HepG2 (cell line): ENCODE measurements at places on chromosomes 11 and 22. TPM values are rescaled to one million over a fixed set of nuclear protein-coding genes. Genes with fewer than 3 reads are reported as not detected.

DNA sequence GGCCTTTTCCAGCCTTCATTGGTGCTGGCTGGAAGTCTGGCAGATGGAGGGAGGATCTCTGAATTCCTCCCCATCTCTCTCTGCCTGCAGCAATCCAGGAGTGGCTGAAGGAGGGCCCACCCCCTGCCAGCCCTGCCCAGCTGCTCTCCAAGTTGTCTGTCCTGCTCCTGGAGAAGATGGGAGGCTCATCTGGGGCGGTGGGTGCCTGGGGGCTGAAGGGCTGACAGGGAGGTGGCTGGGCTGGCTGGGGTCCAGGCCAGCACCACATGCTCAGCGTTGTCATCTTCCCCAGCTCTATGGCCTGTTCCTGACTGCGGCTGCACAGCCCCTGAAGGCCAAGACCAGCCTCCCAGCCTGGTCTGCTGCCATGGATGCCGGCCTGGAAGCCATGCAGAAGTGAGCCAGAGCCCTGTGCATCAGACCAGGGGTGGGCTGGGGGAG is 12.2 kb downstream of the TKFC start:
- no peak for DNase-seq

GAL gene
- polyA plus RNA-seq = not detected in 2 replicates

LUZP2 gene
- polyA plus RNA-seq = not detected in 2 replicates

- peak; percentile 78 for DNase-seq
Observed at GRCh38 chr11:66388780-66389386, 17.3 kb upstream of the SLC29A2 start.

DNA sequence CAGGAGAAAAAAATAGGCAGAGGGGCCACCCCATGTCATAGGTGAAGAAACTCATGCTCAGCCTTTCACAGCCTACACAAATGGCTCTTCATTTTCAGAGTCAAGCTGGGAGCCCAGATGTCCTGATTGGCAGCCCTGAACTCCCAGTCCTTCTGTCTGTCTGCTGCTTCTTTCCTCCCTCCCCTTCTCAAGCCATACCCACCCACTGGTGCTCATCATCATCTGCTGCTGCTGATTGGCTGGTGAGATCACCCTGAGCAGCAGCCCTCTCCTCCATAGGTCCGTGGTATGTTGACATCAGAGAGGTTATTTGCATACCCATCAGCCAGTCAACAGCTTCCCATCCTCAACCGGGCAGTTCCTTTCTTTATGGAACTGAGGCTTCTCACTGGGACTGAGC is 46.1 kb upstream of the PRDM11 start:
- DNase-seq = no peak

GRCh38 chr11:63491636-63492372 is 837 bp upstream of the PLAAT5 start:
- peak; percentile 92 for DNase-seq

DNA sequence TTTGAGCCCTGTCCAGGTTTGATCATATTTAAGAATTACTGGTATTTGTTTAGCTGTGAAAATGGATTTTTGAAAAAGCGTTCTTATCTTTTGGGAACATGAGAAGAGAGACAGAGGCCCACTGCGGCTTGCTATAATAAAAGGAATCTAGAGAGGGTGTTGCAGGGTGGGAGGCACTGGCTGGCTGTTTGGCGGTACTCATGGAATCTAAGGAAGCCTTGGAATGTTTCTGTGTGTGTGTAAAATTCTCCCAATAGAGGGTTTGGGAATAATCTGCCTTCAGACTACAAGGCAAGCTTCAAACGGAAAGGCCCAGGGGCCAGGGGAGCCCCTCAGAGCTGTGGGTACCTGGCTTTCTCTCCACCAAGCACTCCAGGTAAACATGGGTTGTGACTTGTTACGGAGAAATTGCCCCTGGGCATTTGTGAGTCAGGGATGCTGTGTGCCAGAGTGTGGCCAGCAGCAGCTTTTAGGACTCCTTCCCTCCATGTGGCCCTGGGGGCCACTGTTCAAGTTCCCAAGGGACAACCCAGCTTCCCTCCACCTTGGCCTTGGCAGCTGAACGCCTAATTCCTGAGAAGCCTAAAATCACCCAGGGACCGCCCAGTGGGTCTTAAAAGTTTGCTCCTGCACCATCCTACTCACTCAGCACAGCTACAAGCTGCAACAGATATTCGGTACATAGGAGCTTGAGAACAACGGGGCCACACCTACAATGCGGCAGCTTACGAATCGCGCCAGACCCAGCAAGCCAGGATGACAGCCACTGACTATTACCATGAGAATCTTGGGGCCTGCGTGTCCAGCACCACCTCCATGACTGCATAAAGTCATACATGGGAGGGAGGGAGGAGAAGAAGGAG is 14.1 kb upstream of the SYT8 start:
- no peak for DNase-seq

GRCh38 chr11:2838091-2838490 is 47.5 kb downstream of the CDKN1C start:
- DNase-seq = no peak

CASP12 gene
- polyA plus RNA-seq = not detected in 2 replicates

RASD2 gene
- not detected in 2 replicates for polyA plus RNA-seq

- no peak for DNase-seq
Observed at GRCh38 chr22:29014293-29014692, 47.3 kb downstream of the C22orf31 start.

- DNase-seq = peak; percentile 44
Observed at GRCh38 chr11:130383344-130384211, 44.8 kb downstream of the ADAMTS8 start.

DNA sequence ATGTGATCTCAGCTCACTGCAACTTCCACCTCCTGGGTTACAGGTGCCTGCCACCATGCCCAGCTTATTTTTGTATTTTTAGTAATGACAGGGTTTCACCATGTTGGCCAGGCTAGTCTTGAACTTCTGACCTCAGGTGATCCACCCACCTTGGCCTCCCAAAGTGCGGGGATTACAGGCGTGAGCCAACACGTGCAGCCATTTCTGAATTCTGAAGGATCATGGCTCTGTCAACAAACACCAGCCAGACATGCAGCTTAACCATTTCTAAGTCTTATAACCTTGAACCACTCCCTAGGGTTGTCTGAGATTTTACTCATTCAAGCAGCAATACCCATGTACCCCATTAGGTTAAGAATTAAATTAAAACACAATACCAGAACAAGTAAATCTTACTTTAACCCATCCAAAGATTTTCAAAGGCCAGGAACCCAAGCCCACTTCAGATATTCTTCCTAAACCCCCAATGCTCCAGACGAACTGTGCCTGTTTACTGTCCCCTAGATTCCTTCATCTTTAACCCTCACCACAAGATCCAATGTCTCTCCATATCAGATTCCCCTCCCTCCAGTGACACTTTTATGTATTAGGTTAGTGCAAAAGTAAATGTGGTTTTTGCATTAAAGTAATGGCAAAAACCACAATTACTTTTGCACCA is 4.0 kb downstream of the RPS13 start:
- no peak for DNase-seq

DNA sequence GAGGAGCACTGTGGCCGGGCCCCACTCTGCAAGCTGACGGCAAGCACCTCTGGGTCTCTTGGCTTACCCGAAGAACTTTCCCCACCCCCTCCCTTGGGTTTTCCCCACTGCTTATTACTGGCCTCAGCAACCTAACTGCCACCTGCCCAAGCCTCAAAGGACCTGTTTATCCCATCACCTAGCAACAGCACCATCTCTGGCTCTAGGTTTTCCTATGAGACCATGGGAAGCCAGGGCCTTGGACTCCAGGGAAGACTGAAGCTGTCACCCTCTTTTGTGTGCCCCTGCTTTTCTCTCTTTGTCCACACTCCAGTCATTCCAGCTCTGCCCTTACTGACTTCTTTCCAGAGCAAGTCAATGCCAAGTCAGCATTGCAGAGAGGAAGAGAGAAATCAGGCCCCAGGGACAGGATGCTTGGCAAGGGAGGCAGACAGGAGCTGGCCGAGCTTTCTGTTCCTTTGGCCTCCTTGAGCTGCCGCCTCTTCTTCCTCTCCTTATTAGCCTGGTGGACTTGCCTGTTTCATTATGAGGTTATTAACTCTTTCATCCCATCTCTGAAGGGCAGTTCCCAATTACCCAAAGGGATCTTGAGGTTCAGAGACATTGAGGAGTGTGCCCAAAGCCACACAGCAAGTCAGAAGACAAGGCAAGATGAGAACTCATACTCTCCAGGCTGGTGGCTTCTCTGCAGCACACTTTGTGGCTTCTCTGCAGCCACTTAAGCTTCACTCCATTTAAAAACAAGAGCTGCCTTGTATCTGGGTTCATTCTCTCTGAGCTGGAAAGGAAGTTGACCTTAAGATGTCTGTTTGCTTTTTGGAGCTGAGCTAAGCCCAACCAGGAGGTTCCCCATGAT is at the start of gene SMIM35:
Gene SMIM35 (minus strand): TSS at position 51 of the 856 bp plus-strand sequence. CDS start 206 bp downstream, outside the sequence.
- no peak for DNase-seq

HTR3A gene
- polyA plus RNA-seq = not detected in 2 replicates

- DNase-seq = no peak
Observed at GRCh38 chr22:35425971-35426800, 26.2 kb downstream of the MCM5 start.

DNA sequence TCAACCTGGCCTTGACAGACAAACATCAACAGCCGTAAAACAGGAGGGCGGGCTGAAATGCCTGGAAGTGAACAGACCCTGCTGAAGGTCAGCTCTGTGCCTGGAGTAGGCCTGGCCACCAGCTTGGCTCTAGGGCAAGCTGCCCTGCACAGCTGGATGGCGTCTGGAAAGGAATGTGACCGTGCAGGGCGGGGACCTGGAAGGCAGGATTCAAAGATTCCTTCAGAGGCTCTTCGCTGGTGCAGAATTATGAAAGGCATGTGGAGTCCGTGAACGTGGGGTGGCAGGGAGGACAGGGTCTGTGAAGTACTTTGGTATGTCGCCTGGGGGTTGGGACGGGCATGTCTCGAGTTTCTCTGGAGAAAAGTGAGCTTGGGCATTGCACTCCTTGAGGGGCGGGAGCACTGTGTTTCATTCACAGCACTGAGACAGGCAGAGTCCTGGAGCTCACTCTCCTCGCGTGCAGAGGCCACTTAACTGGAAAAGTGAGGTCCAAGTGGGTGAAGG is 1.5 kb downstream of the EHD1 start:
- DNase-seq = peak; percentile 39

DNA sequence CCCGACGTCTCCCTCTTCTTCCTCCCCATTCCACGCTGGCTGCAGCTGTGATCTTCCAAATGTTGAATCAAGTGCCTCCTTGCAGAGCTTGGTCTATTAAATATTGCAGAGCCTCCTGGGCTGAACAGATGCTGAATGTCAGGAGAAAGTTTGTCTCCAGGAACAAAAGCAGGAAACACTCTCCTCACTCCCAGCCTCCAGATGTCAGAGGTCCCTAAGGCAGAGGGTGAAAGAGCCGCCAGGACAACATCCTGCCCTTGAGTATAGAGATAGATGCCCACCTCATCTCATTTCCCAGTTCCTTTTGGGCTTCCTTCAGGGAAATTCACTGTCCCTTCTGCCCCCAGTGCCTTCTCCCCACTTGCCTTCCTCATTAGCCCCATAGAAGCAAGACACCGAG is 40.8 kb upstream of the IGSF9B start:
- no peak for DNase-seq

GRCh38 chr11:78289552-78290292 is 101.0 kb downstream of the USP35 start:
- DNase-seq = no peak

OR8K3 gene
- polyA plus RNA-seq = not detected in 2 replicates
